Glomerular endothelial cell (primary cell): ENCODE measurements at places on chromosomes 7 and 10. TPM values are rescaled to one million over a fixed set of nuclear protein-coding genes. Genes with fewer than 3 reads are reported as not detected.

DNA sequence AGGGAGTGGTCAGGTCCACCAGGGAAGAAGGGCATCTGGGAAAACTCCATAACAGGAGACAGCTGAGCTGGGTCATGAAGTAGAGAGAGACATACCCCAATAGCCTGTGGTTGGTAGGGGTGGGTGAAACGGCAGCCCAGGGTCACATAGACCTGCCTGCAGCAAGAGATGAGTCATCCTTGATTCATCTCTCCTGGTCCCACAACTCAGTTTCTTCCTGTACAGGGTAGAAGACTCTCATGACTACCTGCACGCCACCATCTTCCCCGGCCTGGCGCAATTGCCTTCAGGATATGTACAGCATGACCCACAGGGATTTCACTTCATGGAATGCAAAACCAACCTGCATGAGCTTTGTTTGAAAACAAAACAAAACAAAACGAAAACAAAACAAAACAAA, 45.1 kb upstream of the ADAM12 start:
- no peak for DNase-seq

DNA sequence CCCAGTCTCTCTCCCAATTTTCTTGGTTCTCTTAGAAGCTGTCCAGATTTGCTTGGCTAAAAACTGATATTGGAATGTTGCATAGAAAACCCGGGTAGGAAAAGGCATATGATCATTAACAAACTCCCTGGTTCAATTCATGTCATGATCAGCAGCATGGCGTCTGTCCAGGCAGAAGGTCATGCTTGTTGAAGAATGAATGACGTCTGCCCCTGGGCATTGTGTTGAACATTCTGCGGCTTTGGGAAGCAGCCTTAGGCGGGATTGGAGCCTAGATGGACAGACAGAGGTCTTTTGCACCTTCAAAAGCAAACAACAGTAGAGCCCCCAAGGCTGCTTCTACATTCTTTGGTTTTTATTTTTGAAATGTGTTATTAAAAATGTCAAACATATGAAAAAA, 7.7 kb upstream of the MINDY3 start:
- no peak for DNase-seq

GRCh38 chr10:99435986-99436638, 5.7 kb upstream of the GOT1 start:
- DNase-seq: peak; percentile 34

DNA sequence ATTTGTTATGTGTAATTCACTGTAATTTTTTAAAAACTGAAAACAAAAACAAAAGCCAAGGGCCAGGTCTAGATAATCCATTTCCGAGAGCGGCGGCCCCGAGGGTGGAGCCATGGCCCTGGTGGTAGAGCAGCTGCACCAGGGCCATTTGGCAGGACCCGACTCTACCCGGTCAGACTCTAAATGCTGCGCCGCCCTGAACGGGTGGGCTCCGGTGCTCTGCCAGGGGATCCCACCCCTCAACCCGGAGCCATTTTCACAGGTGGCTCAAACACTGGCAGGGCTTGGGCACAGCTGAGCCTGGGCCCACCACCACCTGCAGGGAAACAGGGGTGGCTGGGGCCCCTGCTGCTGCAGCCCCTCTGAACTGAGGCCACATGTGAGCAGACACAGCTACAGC, 56.9 kb downstream of the DPYSL4 start:
- no peak for DNase-seq

DNA sequence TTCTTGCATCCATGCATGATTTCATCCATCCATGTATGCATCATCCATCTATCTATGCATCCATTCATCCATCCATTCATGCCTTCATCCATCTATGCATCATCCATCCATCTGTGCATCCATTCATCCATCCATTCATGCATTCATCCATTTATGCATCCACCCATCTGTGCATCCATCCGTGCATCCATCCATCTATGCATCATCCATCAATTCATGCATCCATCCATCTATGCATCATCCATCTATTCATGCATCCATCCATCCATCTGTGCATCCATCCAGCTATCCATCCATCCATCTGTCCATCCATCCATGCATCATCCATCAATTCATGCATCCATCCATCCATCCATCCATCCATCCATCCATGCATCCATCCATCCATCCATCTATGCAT, 131.3 kb downstream of the DYNC2I1 start:
- DNase-seq: no peak

- DNase-seq: no peak
Observed at GRCh38 chr10:35720366-35720765, 78.3 kb upstream of the FZD8 start.

GRCh38 chr7:115709664-115710063, 320.9 kb downstream of the TFEC start:
- no peak for DNase-seq

The MRC1 gene
- total RNA-seq: 10.6 and 23.8 TPM in 2 replicates

DNA sequence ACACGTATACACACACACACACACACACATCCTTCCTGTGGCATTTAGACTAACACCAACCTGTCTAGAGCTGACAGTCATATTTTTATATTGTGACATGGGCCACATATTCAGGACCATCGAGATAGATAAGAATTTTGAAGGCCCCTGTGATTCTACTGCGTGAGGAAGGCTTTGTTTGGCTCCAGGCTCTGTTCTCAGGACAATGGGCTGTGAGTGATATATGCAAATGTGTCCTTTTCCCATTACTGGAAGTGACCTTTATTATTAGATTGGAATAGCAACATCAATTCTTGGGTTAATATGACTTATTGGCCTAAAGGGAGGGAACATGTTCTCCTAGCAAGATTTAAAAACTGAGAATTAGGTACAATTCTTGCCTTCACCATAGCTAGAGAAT, 156.1 kb downstream of the SPAG6 start:
- DNase-seq: no peak

GRCh38 chr7:34677491-34677890, 19.5 kb downstream of the NPSR1 start:
- DNase-seq: no peak

DNA sequence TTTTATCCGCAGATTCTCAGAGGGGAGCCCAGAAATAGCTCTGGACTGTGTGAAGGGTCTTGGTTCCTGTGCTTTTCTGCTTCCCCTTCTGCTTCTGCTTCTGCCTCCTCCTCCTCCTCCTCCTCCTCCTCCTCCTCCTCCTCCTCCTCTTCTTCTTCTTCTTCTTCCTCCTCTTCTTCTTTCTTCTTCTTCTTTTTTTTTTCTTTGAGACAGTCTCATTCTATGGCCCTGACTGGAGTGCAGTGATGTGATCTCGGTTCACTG, 11.6 kb downstream of the PDZD7 start:
- no peak for DNase-seq

DNA sequence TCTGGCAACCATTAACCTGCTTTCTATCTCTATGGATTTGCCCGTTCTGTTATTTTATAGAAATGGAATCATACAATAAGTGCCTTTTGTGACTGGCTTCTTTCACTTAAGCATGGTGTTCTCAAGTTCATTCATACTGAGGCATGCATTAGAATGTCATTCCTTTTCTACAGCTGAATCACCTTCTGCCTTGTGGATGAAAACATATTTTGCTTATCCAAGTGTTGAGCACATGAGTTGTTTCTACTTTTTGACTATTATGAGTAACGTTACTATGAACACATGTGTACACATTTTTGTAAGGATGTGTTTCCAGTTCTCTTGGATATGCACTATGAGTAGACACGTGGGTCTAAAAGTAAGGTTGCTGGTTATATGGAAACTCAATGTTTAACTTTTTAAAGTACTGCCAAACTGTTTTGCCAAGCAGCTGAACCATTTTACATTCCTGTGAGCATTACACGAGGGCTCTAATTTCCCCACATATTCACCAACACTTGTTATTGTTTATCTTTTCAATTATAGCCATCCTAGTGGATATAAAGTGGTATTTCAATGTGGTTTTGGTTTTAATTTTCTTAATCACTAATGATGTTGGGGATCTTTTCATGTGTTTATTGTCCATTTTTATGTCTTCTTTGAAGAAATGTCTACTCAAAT, 241.3 kb downstream of the FANK1 start:
- DNase-seq: no peak

GRCh38 chr7:112898432-112899290, 108.5 kb upstream of the TMEM168 start:
- peak; percentile 67 for DNase-seq

GRCh38 chr10:35268791-35269257, 67.5 kb upstream of the CCNY start:
- no peak for DNase-seq

- DNase-seq: no peak
Observed at GRCh38 chr7:78959477-78959876, 494.0 kb downstream of the MAGI2 start.

DNA sequence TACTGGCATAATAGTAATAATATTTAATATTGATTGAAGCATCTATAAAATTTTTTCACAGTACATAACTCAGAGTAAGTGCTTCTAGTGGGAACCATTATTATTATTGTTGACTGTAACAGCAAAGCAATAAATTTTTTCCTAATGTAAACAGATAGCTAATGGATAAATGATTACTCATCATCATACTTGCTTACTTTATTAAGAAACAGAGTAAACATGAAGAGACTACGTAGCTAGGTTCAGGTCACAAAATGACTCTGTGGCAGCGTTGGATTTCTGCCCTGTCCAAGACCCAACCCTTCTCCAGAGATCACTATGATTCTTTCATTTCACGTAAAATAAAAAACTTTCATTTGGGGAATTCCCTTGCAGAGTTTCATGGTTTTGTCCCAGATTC, 8.3 kb upstream of the ABCB5 start:
- no peak for DNase-seq

The ERV3-1 gene
- 33.2 and 37.9 TPM in 2 replicates for total RNA-seq

The SPDYE8 gene
- not detected in 2 replicates for total RNA-seq

DNA sequence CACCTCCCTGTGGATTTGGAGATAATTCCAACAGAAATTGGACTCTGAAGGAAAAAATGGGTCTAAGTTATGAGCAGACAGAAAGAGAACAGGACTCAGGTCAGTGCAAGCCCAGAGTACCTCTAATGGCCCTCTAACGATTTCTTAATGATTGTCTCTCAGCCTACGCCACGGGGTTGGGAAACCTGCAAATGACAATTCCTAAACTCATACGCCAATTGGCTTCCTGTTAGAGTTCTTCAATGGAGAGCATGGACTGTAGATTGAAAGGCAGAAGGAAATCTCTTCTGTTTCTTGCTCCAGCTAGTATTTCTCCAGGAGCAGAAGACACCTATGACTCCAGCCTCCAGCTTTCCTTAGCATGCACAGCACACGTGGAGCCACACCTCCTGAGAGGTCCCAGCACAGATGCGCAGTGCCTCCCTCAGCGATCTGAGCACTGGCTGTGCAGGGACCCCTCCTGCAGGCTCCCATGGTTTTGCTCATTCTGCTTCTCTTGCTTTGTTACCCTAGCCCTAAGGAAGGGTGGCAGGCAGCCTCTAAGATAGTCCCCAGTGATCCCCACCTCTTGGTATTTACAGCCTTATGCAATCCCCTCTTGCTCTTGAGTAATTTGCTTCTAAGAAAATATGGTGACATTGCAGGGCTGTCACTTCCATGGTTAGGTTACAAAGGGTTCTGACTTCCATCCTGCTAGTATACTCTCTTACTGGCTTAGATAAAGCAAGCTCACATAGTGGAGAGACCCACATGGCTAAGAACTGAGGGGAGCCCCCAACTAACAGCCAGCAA, 30.1 kb downstream of the DENND11 start:
- no peak for DNase-seq

- DNase-seq: no peak
Observed at GRCh38 chr7:90955641-90956207, 308.5 kb upstream of the FZD1 start.

- DNase-seq: no peak
Observed at GRCh38 chr7:90599038-90599437, 2.9 kb downstream of the CDK14 start.

DNA sequence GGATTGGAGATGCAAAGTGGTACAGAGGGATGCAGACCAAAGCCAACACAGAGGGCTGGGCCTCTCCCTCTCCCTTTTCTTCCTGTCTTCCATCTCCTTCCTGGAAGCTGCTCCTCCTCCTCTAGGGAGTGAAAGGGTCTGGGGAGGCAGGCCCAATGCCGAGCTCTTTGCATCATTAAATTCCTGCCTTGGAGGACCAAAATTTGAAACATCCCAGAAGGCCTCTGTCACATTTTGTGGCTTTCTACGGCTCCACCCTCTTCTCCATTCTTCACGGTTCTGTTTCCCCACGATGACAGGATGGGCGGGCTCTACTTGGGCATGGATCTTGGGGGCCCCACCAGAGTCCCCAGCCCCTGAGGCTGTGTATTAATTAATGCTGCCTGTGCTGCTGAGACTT, 76.4 kb downstream of the NEURL1 start:
- no peak for DNase-seq
